ENCODE measurements at places on chromosomes 1 and 21.
A peak's percentile ranks its signal among the peaks of the same experiment; 100 is the strongest.

DNA sequence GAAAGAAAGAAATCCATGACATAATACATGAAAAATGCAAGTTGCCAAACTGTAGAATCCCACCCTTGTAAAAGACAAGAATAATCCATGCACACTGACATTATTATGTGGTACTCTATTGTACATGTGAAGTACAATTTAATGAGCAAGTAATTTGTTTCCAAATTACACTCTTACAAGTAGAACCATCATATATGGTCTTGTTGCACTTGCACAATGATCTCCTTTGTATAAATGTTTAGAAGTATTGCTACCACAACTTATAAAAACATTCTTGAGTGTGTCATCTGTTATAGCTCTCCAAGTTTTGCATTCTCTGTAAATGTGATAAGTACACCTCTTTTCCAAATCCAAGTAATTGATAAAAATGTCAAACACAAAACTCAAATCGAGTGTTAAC is 29.1 kb upstream of the ZNF281 start:
- H3K4me3 ChIP-seq = no peak overlapping the region
- H3K36me3 ChIP-seq = no peaks in the 10 kb centered on the region
- no peaks in the 10 kb centered on the region for H3K27me3 ChIP-seq
- H3K27ac ChIP-seq = no peak overlapping the region
- no peak for DNase-seq
- H3K4me1 ChIP-seq = no peaks in the 10 kb centered on the region

DNA sequence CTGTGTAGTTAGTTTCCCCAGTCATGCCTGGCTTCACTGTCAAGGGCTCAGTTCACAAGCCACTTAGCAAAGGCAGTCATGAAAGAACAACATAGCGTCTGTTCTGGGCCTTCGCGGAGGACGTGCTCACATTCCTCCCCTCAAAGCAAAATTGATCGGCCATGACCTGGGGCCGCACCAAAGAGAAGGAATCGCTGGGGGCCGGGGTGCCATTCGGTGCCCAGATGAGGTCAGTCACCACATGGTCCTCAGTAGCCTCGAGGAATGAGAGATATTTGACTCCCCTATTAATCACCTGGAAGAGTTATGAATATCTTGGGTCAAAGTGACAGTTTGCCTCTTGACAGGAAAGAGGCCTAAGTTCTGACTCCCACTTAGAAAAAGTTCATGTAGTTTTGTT is 251.1 kb upstream of the JUN start:
- no peaks in the 10 kb centered on the region for H3K27me3 ChIP-seq
- no peak overlapping the region for H3K27ac ChIP-seq
- DNase-seq = no peak
- no peak overlapping the region for H3K4me3 ChIP-seq

DNA sequence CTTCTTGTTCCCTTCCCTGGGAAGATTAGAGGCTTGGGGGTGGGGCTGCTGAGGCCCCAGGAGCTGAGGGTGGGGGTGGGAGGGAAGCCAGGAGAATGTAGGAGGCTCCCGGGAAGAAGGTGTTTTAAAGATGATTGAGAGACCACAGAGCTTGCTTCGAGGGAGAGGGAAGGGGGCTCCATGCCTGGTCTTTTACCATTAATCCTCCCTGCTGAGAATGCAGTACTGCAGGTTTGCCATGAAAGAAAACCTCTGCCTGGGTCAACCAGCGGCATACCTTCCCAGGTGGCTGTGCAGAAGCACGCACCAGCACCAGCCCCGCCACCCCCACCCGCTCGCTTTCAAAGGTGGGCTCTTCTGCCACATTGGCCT is 15.4 kb downstream of the ABCA4 start:
- no peaks in the 10 kb centered on the region for H3K36me3 ChIP-seq
- peaks cover 10% of the 10 kb centered on the region for H3K4me1 ChIP-seq
- no peak for DNase-seq
- H3K27me3 ChIP-seq = peaks cover 15% of the 10 kb centered on the region

DNA sequence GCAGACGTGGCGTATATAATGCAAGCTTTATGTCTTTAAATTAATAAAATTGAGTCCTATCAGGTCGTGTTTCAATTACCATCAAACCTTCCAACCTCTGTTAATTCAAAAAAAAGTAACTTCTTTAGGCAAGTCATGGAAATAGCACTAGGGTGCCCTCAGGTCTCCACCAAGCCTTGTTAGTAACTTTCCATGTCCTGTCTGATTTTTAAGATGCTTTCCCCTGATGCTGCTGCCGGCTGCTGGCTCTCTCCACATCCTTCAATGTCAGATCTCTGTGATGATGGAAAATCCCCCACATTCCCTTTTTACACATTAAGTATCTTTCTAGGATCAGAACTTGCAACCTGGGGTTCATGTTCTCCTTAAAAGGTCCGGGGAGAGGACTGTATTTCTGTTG is 3.0 kb downstream of the ERG start:
- H3K4me3 ChIP-seq = peak overlapping the region; percentile 12
- H3K27me3 ChIP-seq = no peaks in the 10 kb centered on the region
- no peaks in the 10 kb centered on the region for H3K36me3 ChIP-seq
- peak overlapping the region; percentile 49 for H3K27ac ChIP-seq
- no peak for DNase-seq
- peaks cover 5% of the 10 kb centered on the region for H3K4me1 ChIP-seq

DNA sequence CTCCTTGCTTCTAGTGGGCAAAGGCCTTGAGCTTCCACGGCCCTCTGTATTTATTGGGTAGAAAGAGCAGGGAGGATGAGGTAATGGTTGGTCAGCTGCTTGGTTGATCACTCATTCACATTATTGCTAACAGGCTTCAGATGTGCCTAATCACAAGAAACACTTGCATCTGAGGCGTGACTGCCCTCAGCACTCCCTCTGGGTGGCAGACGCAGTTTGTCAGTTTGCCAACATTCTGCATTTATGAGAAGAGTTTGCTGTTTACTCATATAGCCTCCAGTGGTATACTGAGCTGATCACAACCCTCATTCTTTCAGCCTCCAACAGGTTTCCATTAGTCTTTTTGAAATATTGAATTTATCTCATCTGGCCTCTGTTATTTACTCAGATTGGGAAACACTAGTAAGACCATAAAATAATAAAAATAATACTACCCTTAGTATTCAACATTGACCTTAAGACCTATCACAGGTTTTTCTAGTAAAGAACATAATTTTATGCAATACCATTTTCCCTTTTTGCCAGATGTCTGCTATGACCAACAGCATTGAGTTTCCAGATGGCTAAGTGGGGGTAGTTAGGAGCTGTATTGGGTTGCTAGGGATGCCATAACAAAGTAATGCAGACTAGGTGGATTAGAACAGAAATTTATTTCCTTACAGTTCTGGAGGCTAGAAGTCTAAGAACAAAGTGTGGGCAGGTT is 53.3 kb downstream of the PTGFR start:
- no peak for DNase-seq
- no peak overlapping the region for H3K4me3 ChIP-seq
- H3K4me1 ChIP-seq = no peaks in the 10 kb centered on the region

DNA sequence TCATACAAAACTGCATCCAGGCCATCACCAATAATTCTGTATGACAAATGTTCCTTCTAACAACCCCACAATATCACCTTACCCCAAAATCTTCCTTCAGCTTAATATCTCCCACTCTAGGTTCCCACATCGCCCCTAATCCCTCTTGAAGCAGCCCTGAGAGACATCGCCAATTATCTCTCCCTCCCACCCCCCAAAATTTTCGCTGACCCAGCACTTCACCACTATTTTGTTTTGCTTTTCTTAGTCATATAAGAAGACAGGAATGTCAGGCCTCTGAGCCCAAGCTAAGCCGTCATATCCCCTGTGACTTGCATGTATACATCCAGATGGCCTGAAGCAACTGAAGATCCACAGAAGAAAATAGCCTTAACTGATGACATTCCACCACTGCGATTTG is 126.3 kb downstream of the ADGRL4 start:
- no peak overlapping the region for H3K27ac ChIP-seq
- no peak for DNase-seq
- no peaks in the 10 kb centered on the region for H3K36me3 ChIP-seq
- no peaks in the 10 kb centered on the region for H3K27me3 ChIP-seq
- H3K4me1 ChIP-seq = no peaks in the 10 kb centered on the region
- H3K4me3 ChIP-seq = no peak overlapping the region

GRCh38 chr1:164823486-164824279 is 264.7 kb downstream of the PBX1 start:
- peak; percentile 16 for DNase-seq
- peaks cover 29% of the 10 kb centered on the region for H3K36me3 ChIP-seq
- peak overlapping the region; percentile 26 for H3K27ac ChIP-seq
- no peak overlapping the region for H3K4me3 ChIP-seq

Measured in muscle of leg (tissue), 16 donors.